Hepatic stellate cell (primary cell): ENCODE measurements at places on chromosomes 3 and 15.
A peak's percentile ranks its signal among the peaks of the same experiment; 100 is the strongest.

DNA sequence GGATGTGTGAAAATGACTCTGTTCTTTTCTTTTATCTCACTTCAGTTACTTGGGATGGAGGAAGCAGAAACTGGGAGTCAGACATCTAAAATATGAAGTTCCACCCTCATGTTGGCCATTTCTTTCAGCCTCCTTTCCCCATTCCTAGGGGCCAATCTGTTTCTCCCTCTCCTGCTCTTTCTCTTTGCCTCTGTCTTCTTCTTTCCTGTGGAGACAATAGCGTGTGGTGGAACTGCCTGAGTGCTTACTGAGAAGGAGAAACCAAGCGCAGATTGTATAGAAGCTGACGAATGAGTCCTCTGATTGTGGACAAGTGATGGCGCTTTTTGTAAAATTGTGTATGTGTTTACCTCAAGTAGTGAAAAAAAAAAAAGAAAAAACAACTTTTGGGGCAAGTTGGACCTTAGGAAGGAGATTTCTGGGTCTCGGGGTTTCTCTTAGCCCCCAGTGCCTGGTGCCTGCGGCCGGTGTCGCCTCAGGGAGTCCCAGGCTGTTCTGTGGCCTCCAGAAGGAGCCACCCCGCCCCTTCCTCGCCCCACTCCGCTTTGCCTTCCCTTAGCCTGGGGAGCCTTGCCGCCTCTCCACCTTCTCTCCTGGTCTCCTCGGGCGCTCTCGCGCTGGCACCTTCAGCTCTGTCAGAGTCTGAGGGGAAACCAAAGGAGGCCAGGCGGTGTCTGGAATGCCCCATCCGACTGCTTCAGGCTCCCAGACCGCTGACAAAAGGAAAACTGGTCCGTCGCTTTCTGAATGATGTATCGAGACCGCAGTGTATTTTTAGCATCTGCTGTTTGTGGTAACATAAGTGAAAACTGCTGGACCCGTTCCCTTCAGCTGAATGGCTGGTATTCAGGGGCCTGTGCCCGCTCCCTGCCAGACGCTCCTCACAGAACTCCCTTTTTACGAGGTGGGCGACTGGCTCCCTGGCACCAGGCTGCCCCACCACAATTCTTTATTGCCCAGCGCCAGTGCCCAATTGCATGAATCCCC lies 30.1 kb downstream of the SCG5 start:
- no peak for DNase-seq

- DNase-seq = no peak
Measured at GRCh38 chr3:133888726-133889340, 6.8 kb downstream of the RAB6B start.

- no peak for DNase-seq
Measured at GRCh38 chr3:192207239-192207638, 520.1 kb downstream of the FGF12 start.

- peak; percentile 2 for DNase-seq
Measured at GRCh38 chr3:166013073-166013679, 176.0 kb upstream of the BCHE start.

DNA sequence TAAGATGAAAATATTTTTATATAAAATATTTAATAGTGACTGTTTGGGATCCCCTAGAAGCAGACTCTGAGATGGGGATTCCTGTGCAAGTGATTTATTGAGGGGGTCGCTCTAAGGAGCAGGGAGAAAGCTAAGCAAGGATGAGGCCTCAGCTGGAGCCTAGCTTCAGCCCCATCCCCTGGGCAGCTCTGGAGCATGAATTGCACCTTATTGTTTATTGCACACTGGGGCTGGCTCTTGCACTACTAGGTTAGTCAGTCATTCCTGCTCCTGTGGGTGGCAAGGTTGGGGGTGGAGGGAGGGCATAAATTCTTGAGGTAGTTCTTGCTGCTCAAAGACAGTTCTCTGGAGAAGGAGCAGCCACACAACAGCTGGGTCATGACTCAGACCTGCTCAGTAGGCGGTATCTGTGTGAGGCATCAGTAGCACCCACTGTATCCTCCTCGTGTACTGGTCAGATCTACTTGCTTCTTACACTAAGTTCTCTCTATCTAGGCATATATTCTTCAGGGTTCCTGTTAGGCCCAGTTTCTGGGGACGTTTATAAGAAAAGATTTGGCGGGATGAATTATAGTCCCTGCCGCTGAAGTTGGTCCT lies 27.2 kb upstream of the TNFSF10 start:
- peak; percentile 40 for DNase-seq

GRCh38 chr15:78229431-78230406 lies 4.6 kb downstream of the ACSBG1 start:
- DNase-seq = no peak

- no peak for DNase-seq
Measured at GRCh38 chr3:133276594-133276993, 123.3 kb upstream of the BFSP2 start.

DNA sequence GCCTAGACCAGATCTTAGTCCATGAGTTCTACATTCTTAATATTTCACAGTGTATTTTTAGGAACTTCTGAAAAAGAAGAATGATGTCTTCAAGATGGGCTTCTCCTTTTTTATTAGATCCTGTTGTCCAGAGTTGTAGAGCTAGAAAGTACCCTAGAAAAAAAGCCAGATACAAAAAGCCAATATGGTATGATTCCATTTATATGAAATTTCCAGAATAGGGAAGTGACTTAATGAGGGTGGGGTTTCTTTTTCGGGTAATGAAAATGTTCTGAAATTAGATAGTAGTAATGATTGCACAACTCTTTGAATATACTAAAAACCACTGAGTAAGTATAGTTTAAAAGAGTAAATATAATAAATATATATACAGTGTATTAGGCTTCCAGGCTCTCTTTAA lies 116.9 kb downstream of the NFKBIZ start:
- DNase-seq = no peak

DNA sequence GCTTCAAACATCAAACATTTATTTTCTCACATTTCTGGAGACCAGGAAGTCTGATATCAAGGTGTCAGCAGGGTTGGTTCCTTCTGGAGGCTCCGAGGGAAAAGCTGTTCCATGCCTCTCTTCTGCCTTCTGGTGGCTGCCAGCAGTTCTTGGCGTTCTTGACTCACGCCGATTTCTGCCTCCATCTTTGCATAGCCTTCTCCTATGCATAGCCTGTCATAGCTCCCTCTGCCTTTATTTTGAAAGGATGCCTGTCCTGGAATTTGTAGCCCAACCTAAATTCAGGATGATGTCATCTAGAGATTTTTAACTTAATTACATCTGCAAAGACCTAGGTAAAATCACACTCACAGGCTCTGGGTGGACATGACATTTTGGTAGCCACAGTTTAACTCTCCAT lies 70.4 kb downstream of the RGMA start:
- DNase-seq = no peak

GRCh38 chr3:65005486-65005885 lies 317.7 kb upstream of the ADAMTS9 start:
- DNase-seq = peak; percentile 6

DNA sequence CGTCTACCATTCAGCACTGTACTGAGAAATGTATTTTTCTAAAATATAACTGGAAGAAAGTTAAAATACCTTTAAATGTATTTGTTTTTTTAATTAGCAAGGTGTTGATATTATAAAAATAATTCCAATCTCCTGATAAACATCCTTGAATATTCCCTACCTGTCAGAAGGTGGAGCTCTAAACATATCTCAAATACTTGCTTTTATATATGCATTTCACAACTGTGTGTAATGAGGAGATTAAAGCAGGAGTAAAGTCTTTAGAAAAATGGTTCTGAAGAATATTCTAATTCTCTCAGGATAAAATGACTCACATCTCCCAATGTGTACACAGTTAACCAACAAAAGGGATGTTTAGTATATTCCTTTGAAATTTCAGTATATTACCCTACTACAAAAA lies 422.7 kb downstream of the PLCL2 start:
- DNase-seq = no peak

DNA sequence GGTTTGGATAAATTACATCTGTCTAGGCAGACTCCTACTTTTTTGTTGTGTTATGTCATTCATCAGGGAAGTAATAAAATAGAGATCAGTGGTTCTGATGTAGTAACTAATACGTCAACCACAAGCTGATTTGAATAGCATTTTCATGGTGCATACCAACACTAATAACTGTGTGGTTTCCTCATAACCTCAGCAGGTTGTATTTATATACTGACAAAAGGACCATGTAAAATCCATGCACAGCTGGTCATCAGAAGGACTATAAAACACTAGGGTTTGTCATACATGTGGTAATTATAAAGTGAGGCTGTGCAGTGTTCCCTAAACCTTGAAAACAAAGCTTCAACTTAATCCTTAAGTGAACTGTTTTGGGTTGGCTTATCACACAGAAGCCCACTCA lies 216.8 kb upstream of the RBMS3 start:
- DNase-seq = no peak

DNA sequence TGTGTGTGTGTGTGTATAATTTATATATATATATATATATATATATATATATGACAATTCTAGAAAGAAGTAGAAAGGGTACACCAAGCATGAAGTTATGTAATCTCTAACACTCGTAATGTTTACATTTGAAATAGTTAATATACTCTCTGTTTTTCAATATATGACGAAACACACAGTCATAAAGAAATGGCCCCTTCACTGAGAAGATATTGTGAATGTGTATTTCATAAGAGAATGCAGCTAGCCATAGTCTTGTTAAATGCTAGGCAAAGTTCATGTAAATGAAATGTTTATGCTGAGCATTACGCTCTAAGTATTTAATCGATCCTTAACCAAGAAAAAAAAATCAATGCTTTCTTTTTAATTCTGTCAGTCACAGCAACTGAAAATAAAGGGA lies 154.7 kb upstream of the TSPAN3 start:
- DNase-seq = no peak

DNA sequence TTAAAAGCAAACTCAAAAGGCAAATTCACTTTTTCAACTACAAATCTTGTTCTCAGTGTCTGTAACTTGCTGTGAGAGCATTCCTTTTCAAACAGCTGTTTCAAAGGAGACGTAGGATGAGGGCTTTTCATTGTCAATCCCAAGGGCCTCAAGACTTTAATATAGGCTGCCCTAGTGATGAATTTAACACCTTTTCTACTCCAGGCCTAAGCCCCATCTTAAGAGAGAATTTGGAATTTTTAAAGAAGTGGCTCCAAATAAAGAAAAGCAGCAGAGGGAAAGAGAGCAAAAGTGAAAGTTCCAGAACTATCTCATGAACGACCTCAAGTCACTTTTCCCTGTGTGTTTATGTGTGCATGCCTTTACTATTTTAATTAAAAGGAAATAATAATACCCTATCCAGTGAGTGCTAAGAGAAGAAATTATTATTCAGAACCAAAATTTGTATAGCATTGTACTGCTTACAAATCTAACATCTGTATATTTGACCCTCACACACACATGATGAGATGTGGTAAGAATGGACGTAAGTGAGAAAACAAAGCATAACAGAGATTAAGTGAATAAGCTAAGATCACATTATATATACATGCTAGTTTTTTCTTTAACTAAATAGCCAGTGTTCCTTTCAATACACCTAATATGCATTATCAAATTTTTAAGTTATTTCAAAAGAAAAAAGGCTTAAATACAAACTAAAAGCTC lies 196.4 kb downstream of the VGLL3 start:
- DNase-seq = no peak

- no peak for DNase-seq
Measured at GRCh38 chr3:128588147-128588546, 62.5 kb downstream of the RPN1 start.

DNA sequence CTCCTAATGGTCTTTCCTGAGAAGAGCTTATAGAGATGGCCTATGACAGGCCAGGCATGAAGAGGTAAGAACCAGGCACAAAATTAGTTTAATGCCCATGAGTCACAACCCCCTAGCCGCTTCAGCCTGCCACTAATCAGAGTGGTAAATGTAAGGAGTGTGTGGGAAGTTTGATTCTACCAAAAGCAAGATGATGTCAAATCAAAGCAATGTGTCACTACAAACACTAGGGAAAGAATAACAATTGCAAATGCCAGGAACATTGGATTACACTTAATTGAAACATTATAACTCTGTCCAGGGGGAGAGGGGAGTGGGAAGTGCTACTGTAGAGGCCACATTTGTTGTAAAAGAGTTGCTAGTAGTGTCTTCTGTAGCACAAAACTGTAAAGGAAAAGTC lies 596.6 kb upstream of the AGTR1 start:
- no peak for DNase-seq

GRCh38 chr15:31905054-31905453 lies 125.3 kb upstream of the CHRNA7 start:
- DNase-seq = no peak

- DNase-seq = no peak
Measured at GRCh38 chr3:64903006-64903405, 215.2 kb upstream of the ADAMTS9 start.
